Activated CD4-positive, CD25-positive, alpha-beta regulatory T cell treated with anti-CD3 and anti-CD28 coated beads, Interleukin-2, amount 50 U/mL, for 72 hours (primary cell): ENCODE measurements at places on chromosomes 16 and 17.

DNA sequence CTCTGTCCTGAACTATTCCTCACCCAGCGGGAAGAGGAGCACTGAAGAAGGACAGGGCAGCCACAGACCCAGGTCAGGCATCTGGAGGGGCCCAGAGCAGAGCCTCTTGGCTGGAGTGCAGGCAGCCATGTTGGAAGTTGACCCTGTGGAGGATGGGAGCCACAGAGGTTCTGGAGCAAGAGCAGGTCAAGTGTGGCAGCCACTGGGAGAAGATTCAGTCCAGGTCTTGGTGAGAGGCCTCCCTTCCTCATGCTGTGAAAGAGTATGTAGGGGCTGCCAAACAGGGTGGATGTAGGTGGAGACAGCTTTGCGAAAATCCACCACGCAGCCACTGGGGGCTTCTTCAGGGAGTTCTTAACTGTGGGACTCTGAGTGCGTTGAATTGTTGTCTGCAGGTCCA, 590 bp upstream of the CD79B start:
- no peak for DNase-seq

DNA sequence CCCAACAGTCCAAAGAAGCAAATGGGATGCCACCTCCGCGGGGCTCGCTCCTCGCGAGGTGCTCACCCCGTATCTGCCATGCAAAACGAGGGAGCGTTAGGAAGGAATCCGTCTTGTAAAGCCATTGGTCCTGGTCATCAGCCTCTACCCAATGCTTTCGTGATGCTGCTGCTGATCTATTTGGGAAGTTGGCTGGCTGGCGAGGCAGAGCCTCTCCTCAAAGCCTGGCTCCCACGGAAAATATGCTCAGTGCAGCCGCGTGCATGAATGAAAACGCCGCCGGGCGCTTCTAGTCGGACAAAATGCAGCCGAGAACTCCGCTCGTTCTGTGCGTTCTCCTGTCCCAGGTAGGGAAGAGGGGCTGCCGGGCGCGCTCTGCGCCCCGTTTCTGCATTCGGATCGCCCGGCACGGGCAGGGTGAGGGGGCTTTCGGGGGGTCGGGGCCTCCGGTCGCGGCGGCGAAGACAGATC, at the start of gene CDH13:
Gene CDH13 (plus strand): TSS at position 179 of the 471 bp plus-strand sequence.
- DNase-seq: no peak

GRCh38 chr17:18016426-18016825, 22.5 kb downstream of the ATPAF2 start:
- no peak for DNase-seq

DNA sequence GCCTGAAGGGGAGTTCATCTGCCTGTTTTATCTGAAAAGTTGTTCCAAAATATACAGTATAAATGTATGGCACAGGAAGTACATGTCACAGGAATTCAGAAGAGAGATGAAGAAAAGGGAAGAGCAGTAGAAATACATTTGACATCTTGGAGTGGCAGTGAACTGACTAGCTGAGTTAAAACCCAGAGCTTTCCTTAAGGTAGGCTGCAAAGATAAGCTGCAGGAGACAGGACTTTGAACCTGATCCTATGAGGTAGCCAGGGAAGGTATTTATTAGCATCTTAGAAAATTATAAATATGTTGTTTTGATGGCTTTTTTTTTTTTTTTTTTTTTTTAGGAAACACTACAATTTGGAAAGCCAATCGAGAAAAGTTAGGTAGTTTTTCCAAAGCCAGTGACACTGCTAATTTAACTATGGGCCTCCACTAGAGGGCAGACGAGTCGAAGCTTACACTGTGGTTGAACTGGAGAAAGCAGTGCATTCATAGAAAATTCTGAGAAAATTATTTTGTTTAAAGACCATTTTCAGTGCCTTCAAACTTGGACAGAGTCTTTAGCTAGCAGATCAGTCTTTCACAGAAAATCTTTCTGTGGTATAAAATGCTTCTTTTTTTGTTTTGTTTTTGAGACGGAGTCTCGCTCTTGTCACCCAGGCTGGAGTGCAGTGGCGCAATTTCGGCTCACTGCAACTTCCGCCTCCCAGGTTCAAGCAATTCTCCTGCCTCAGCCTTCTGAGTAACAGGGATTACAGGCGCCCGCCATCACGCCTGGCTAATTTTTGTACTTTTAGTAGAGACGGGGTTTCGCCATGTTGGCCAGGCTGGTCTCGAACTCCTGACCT, 122.3 kb downstream of the SSH2 start:
- DNase-seq: peak; percentile 63

DNA sequence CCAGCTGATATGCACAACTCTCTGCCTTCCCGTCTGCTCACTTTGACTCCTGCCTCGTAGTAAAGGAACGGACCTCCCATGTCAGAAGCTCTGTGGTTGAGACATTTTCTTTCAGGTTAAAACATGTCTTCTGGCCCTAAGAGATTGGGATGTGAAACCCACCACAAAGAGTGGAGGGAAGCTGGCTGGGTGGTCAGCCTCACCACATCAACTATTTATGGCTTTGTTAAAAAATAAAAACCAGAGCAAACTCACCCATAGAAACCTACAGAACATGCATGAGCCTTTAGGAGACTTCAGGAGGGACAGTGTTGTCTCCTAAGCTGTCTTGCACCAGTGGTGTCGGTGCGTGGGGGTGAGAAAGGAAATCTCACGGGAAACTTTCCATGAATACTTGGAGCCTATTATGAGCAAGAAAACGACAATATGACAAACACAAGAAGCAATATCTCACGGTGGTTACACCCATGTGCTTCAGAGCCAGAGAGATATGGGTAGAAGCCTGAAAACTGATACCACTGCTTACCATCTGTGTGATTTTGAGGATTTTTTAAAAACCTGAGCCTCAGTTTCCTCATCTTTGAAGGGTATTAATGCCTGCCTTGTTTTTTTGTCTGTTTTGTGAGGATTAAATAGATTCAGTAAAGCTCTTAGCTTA, 61.7 kb upstream of the XYLT1 start:
- no peak for DNase-seq

GRCh38 chr16:4525634-4526277, 12.8 kb downstream of the CDIP1 start:
- DNase-seq: no peak

- DNase-seq: no peak
These were observed 10.7 kb downstream of the SGSM2 start for GRCh38 chr17:2347805-2348685.

DNA sequence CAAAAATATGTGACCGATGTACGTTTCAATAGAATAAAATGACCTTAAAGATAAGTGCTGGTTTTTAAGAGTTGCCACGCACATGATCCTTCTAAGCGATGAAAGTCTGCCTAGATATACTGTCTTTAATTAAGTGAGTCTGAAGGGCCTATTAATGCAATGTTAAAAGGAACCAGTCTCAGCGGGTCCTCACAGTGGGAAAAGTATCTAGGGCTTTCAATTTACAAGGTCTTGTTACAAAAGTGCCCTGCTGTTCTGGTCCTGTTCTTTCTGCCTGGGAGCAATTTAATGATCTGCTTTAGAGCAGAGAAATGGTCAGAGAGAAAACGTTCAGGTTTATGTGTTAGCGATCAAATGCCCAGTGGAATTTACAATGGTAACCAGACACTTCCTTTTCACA, 864.0 kb downstream of the KCNJ2 start:
- no peak for DNase-seq

GRCh38 chr16:72029567-72030271, 21.2 kb downstream of the DHODH start:
- DNase-seq: no peak

- peak; percentile 61 for DNase-seq
These were observed 879 bp downstream of the SLFN5 start for GRCh38 chr17:35243561-35244340.

- no peak for DNase-seq
These were observed 17.7 kb downstream of the SLC7A5 start for GRCh38 chr16:87851601-87852000.

DNA sequence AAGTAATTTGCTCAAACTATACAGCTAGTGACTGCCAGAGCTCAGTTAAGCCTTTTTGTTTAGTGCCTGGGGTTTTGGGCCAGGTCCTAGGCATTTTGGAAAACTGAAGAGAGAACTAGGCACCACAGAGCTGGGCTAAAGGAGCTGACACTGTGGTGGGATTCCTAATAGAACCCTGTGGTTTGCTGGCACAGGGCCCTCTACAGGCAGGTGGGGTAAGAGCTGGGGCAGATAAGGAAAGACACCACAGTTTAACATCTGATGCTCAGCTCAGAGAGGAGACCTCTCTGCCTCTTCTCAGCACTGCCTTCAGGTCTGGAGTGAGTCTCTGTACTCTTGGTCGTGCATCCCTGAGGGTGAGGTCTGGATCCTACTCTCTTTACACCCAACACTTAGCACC, 121.2 kb downstream of the SNX11 start:
- no peak for DNase-seq

DNA sequence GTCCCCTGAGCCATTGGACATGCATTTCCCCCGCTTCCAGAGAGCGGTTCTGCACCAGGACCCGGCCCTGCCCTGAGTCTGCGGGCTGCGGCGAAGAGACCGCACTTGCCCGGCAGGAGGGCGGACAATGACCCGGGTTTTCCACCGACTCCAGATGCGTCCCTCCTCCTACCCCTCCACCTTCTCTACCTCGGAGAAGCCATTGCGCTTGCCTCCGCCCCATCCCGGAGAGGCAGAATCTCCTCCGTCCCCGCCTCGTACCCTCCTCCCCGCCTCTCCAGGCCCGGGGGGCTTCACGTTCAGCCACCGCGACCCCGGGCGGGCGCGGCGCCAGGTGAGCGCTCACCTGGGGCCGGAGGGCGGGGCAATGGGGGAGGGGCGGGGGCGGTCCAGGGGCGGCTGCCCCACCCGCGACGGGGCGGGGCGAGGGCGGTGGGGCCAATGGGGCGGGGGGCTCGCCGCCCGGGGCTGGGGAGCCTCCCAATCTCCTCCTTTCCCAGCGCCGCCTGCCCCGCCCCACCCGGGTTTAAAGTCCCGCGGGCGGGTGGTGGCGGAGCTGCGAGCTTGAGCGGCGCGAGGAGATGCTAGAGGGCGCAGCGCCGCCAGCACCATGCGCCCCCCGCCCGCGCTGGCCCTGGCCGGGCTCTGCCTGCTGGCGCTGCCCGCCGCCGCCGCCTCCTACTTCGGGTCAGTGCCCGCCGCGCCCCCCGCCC, at the start of gene WNT9B:
Gene WNT9B (plus strand): TSS at position 555 of the 713 bp plus-strand sequence. CDS start 56 bp downstream, at position 611.
- DNase-seq: no peak

- no peak for DNase-seq
These were observed 5.5 kb upstream of the CBFA2T3 start for GRCh38 chr16:88982286-88983084.

DNA sequence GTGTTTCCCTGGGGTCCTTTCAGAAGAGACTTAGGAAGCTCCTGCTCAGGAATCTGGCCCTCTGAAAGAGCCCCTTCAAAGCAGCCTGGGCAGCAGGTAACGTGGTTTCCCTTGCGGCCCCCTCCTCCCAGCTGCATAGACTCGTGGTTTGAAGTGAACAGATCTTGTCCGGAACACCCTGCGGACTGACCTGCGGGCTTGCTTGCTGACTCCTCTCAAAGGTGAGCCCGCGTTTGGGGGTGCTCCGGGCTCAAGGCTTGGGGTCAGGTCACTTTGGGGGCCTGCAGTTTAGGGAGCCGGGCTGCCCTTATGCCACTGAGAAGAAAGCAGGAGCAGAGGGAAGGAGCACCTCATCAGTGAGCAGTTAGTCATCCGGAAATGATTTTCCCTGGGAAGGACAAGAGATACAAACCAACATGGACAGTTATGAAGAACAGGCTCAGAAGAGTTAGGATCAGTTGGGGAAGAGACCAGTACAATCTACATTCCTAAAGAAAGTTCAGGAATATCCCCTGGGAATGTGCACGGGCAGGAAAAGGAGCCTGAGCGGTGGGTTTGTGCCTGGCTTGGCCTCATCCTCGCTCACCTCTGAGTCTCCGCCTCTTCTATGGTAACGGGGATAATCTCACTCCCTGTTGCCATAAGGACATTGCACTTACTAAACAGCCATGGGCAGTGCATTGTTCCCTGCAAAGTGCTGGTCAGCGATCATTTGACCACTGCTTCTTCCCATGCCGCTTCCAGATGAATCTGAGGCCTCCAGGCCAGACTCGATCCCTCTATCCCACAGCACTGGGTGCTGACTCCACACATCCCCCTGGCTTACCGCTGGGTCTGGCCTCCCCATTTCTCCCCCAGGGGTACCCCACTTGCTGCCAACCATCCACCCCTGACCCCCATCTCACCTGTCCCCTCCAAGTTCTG, 10.0 kb downstream of the LDHD start:
- DNase-seq: no peak

GRCh38 chr16:314351-314750, 31.4 kb downstream of the PDIA2 start:
- DNase-seq: no peak

- no peak for DNase-seq
These were observed 5.8 kb upstream of the HOXB9 start for GRCh38 chr17:48631693-48632578.

DNA sequence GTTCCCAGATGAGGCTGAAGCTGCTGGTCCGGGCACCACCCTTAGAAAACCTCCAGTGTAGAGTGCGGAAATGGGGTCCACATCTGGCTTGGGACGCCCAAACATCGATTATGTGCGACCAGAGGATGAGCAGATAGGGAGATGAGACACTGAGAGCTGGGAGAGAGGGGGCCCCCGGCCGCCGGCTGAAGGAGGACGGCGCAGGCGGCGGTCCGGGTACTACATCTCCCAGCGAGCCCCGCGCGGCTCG, 182 bp upstream of the SPECC1 start:
- DNase-seq: no peak

GRCh38 chr16:85412911-85413520, 200.1 kb upstream of the GSE1 start:
- peak; percentile 13 for DNase-seq

DNA sequence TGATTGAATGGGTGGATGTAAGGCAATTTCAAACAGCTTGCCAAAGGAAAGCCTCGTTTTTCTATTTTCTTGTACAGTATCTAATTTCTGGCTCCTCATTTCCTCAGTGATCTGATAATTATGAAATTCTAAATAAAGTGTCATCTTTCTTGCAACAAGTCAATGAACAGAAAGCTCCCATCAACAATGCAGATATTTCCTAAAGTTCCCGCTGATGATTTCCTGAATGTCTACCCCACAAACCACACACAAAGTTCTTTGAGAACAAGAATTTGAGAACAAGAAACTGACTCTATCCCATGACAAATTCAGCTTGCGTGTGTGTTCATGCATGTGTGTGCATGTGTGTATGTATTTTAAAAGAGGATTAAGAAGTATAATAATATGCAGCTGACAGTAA, 35.2 kb downstream of the SKAP1 start:
- no peak for DNase-seq

GRCh38 chr16:81973737-81974136, 37.5 kb downstream of the SDR42E1 start:
- DNase-seq: no peak

- no peak for DNase-seq
These were observed 2.2 kb downstream of the KRTAP2-4 start for GRCh38 chr17:41063449-41063848.
